ENCODE measurements at places on chromosomes 6 and 20.

DNA sequence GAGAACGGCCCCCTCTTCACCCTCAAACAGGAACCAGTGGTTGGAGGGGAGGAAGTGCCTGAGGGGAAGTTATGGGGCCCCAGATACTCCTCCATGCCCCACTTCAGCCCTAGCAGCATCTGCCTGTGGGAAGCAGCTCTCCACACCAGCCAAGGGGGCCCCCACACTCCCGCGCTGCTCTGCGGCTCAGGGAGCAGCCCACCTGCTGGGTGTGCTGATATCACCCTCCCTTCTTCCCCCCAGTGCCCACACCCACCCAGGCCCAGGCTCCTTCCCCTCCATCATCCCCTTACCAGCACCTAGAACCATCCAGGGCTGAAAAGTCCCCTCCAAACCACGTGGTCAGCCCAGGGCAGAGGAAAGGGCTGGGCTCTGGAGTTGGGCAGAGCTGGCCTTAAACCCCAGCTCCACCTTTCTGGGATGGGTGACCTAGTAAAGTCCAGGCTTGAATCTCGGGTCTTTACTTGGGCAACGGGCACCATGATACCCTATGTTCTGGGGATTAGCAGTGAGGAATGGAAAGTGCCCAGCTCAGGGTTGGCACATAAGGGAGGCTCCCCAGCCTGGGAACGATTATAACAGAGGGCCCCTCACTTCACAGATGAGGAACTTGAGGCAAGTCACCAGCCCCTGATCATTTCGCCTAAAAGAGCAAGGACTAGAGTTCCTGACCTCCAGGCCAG is 663 bp downstream of the LST1 start:
- DNase-seq: no peak

GRCh38 chr20:1491281-1491840 is at the start of gene SIRPB2:
Gene SIRPB2 (minus strand): TSS chr20:1491420. CDS start chr20:1491359, 61 bp downstream.
- no peak for DNase-seq

DNA sequence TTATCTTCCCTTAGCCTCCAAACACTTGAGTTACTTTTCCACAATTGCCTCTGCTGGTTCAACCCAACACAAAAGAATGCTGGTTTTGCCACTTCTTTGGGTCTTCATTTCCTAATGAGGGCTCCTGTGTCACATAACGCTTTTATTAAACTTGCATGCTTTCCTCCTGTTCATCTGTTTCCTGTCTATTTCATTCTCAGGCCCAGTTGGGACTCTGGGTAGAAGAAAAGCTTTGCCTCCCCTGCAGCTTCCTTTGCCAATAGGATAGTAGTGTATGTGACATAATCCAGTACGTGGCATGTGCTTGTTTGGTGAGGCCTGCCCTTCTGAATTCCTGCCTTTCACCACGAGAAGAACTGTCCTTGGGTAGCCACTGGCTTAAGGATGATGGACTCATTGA is 529.3 kb upstream of the AGPAT4 start:
- DNase-seq: no peak

GRCh38 chr6:65399355-65400084 is 307.5 kb downstream of the EYS start:
- DNase-seq: no peak

GRCh38 chr6:131638013-131638412 is 911 bp downstream of the ENPP3 start:
- no peak for DNase-seq

- DNase-seq: no peak
Observed at GRCh38 chr20:22525821-22526220, 58.6 kb downstream of the FOXA2 start.

GRCh38 chr6:124002377-124003081 is 198.9 kb downstream of the NKAIN2 start:
- no peak for DNase-seq

GRCh38 chr20:62449951-62450691 is 22.8 kb upstream of the RBBP8NL start:
- DNase-seq: no peak

- no peak for DNase-seq
Observed at GRCh38 chr6:122322824-122323223, 76.6 kb upstream of the HSF2 start.

DNA sequence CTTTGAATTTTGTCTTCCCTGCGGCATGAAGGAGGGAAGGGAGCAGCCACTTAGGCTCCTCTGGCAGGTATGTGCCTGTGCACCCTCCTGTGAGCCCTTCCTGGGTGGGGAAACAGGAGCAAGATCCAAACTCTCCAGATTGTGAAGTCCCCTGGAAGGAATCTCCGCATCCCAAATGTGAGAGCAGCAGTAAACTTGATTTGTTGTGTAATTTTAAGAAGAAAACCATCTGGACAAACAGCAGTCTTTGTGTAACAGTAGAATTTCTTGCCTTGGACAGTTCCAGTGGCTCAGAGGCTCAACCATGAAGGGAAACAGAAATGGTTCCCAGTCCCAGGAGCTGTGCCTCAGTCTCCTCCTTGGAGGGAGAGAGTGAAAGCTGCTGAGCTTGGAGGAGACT is 39.7 kb downstream of the CDH26 start:
- no peak for DNase-seq

- peak; percentile 60 for DNase-seq
Observed at GRCh38 chr6:170152989-170153388, 137.9 kb downstream of the DLL1 start.

- peak; percentile 67 for DNase-seq
Observed at GRCh38 chr6:170102582-170103481, 188.0 kb downstream of the DLL1 start.

DNA sequence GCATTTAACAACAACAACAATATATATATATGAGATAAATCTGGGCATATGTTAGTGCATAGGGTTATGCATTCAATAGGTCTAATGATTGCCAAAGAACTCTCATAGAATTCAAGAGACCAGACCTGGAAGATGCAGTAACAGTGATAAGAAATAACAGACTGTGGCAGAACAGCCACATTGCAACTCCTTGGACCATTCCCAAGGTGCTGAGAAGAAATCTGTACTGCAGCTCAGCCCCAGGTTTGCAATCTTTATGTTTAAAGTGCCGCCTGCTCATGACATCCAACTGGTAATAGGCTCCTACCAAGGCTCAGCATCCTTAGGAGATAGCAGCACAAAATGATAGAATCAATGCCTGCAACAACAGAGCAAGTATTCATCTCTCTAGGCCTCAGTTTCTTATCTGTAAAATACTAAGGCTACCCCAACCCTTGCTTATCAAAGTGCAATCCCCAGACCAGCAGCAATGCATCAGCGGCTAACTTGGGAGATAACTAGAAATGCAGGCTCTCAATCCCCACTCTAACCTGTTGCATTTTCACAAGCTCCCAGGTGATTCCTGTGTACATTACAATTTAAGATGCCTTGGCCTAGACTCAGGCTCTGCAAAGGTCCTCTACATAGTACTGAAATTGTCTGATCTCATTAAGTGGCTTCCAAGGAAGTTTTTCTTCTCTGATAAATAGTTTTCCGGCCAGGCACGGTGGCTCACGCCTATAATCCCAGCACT is 30.6 kb upstream of the PIM1 start:
- DNase-seq: no peak

DNA sequence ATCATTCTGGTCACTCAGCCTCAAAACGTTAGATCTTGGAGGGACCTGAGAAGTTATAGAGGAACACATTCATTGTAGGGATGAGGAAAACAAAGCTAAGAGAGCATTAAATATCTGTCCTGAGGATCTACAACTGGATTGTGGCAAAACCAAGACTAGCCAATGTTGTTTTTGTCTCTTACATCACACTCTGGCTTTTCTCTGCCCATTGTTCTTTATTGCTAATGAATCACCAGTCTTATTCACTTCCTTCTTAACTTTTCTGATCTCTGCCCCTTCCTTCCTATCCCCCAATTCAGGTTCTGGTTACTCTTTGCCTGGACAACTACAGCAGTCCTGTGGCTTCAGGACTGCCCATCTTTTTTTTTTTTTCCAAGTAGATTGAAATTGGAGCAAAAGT is 57.0 kb upstream of the PREP start:
- DNase-seq: no peak

GRCh38 chr6:79538106-79538971 is 1.1 kb upstream of the LCA5 start:
- no peak for DNase-seq

DNA sequence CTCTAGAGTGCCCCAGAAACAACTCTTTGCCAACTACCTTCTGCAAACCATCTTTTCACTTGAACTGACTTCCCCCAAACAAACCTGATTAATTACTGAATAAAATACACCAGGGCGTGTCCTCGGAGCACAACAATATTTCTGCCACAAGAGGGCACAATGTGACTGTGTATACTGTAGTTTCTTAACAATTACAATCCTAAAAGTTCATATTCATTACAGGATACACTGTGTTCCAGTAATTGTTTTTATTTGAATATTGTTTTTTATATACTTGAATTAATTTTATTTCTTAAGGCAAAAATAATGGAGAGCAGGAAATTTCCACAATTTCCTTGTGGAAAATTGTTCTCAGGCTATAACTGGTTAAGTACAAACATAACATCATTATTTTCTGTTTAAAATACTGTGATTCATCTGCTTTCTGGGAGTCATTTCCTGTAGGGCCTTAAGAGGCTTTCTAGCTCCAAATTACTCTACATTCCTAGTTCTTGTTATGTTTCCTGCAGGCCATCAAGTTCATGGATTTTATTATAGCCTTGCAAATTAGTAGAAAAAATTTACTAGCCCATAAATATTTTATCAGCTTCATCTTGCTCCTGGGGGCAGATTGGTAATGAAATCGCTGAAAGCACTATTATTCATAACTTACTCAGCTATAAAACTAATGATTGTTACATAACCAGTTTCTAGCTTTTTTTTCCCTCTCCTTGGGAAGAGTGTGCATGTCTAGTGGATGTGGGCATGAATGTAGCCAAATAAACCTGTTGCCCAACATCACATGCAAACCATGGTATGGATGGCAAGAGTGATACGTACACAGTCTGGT is 51.9 kb upstream of the SLC22A16 start:
- DNase-seq: no peak

DNA sequence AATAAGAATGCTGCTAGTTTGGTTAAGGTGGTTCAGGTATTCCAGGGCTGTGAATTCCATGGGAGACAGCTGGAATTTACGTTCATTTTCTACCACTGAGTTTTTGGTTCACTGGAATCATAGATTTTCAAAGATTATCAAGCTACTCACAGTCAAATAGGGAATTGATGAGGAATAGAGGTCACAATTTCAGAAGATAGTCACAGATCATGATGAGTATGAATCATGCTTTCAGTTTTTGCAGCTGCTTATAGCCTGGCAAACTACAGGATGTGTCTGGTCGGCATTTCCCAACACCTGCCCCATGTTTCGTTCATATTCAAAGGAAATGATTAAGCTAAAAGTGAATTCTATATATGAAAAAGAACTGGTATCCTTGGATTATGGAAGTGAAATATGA is 58.7 kb downstream of the BCKDHB start:
- DNase-seq: no peak

DNA sequence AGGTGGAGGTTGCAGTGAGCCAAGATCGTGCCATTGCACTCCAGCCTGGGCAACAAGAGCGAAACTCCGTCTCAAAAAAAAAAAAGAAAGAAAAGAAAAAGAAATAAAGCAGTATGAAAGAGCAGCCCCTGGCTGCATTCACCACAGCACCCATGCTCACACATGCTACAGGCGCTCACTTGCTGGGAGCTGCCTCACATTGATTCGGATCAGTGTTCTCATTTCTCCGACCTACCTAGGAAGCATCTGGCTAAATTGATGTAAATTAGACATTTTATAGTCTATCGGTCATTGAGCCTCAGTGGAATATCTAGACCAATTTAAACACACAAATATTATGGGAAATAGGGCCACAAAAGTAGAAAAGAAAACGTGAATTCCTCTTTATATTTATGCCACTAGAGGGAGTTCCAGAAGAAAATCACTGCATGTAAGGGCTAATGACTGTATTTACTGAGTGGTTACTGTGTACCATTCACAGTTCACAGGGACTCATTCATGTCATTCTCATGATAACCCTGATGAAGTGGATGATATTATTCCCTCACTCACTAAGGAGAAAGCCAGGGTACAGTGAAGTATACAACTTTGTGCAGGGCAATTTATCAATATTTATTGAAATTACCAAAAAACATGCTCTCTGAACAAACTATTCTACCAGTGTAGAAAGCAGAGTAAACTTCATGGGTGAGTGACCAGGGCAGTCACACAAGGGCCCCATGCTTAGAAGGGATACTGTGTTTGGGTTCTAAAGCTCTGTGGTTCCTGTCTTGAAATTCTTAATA is 5.3 kb upstream of the MOG start:
- no peak for DNase-seq

DNA sequence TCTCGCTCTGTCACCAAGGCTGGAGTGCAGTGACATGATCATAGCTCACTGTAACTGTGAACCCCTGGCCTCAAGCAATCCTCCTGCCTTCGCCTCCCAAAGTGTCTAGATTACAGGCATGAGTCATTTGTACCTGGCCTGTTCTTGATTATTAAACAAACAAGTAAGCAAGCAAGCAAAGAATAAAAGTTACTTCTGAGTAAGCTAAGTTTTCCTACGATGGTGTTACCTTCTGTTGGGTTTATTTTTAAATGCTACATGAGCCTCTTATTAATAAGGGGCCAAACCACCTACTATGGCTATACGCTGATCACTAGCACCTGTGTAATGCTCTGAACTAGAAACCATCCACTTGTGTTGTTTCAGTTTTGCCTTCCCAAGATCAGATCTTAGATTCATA is 50.8 kb downstream of the IL22RA2 start:
- DNase-seq: no peak

GRCh38 chr6:105363100-105363754 is 39.7 kb downstream of the PREP start:
- no peak for DNase-seq

- DNase-seq: no peak
Observed at GRCh38 chr6:141309295-141309694, 823.4 kb upstream of the GJE1 start.

DNA sequence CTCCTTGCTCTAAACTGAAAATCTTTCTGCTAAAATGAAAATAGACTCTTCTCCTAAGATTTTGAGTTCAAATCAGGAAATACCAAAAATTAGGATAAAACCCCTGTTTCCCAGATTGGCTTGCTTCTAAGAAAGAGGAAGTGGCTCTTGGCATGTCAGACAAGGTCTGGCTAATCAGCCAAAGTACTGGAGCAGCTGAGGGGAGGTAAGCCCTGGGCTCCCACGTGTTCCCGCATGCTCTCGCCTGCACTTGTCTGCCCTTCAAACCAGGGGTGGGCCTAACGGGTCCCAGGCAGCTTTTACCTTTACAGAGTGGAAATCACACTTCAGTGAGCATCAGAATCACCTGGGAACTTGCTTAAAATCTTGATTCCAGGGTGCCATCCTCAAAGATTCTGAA is 43.2 kb upstream of the GABRR1 start:
- no peak for DNase-seq

GRCh38 chr6:55713436-55713835 is 134.4 kb upstream of the HMGCLL1 start:
- no peak for DNase-seq

GRCh38 chr20:35665949-35666288 is 1.2 kb upstream of the CPNE1 start:
- DNase-seq: no peak

DNA sequence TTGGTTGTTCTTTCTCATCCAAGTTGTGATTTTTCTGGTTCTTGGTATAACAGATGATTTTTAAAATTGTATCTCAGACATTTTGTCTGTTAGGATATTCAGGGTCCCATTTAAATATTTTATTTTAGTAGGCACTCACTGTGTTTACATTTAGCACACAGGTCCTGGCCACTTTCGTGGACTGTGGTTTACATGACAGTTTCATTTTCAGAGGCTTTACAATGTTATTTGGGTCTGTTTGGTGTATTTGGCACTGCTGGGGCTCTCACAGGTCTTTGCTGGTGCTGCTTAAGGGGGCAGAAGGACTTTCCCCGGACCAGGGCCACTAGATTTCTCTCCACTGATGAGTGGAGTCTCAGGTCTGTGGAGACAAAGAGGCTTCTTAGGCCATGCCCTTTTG is 75.5 kb upstream of the TGM3 start:
- no peak for DNase-seq

Data from suprapubic skin (tissue), 4 donors.